Glutamatergic neuron (in vitro differentiated cells): ENCODE measurements at places on chromosomes 1 and 21.

- no peak for DNase-seq
Observed at GRCh38 chr1:192958871-192959270, 100.3 kb downstream of the UCHL5 start.

DNA sequence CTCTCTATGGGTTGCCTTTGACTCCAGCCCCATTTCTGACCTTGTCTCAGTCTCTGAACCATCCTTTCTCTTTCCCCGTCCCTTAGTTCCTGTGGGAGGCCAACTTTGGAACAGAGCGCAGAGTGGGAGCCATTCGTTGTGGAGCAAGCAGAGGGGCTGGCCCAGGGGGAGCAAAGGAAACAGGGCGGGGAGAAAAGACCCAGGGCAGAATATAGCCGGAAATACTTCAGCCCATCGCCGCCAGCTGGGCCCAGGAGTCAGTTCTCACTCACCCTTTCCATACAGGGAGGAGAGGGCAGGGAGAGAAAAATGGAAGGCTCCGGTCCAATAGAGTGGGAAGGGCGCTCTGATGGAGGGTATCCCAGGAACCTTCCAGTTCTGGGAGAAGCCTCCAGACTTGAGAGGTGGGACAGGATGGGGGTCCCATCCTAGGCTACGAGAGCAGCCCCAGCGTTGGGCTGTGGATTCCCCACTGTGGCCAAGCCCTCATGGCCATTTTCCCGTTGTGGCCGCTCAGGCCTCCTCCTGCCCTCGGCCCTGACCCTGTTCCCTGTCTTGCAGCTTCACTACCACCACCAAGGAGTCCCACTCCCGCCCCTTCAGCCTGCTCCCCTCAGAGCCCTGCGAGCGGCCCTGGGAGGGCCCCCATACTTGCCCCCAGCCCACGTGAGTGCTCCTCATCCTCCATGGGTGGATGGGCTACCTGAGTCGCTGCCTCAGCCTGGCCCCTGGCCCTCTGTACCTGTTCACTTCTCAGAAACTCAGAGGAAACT is 10.9 kb downstream of the PEAR1 start:
- DNase-seq: no peak

- DNase-seq: no peak
Observed at GRCh38 chr1:226593541-226593940, 45.0 kb downstream of the STUM start.

- DNase-seq: no peak
Observed at GRCh38 chr1:185646202-185646683, 87.9 kb upstream of the HMCN1 start.

DNA sequence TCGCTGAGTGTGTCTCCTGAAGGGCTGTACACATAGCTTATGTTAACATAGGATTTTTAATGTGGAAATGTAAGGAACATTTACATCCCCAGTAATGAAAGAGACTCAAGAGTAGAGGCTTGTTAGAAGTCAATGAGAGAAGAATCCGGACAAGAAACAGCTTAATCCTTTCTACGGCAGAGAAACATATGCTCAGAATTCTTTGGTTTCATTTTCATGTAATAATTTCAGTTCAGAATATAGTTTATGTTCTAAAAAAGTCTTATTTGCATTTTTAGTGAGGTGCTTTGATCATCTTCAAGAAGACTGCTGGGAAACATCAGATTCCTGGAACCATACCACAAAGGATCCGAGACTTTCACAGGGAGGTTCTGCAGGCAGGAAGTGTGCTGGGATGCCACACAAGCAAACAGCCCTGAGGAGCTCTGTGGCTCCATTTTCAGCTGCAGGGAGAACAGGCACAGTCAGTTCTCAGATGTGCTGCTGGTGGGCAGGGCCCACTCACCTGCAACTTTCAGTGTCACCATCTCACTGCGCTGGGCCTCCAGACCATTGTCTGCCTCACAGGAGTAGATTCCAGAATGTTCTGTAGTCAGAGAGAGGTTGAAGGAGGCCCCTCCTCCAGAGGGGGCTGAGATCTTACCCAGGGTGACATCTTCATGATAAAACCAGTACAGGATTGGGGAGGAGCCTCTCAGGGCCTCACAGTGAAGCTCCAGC is 28.4 kb downstream of the FCRL5 start:
- no peak for DNase-seq

- DNase-seq: no peak
Observed at GRCh38 chr21:41901099-41901498, 22.0 kb upstream of the PRDM15 start.

- DNase-seq: no peak
Observed at GRCh38 chr1:188463919-188464318, 1635.2 kb downstream of the PLA2G4A start.
